ENCODE measurements at places on chromosomes 6 and 20. TPM values are rescaled to one million over a fixed set of nuclear protein-coding genes. Genes with fewer than 3 reads are reported as not detected.

SPEF1 gene
- not detected for total RNA-seq

DNPH1 gene
- total RNA-seq = 114 TPM

LINC00237 gene
- not detected for total RNA-seq

CBFA2T2 gene
- 36.7 TPM for total RNA-seq

TSPO2 gene
- total RNA-seq = not detected

ABHD16B gene
- not detected for total RNA-seq

SYNDIG1 gene
- total RNA-seq = 0.32 TPM

RGL2 gene
- 23.6 TPM for total RNA-seq

IP6K3 gene
- not detected for total RNA-seq

CALHM4 gene
- not detected for total RNA-seq

ESR1 gene
- total RNA-seq = not detected

TP53TG5 gene
- total RNA-seq = not detected

PEX6 gene
- total RNA-seq = 27.5 TPM

TMEM200A gene
- 0.20 TPM for total RNA-seq

TNNC2 gene
- total RNA-seq = not detected

PSMB8 gene
- total RNA-seq = 95.2 TPM

BPIFA1 gene
- not detected for total RNA-seq

RRP36 gene
- total RNA-seq = 35.5 TPM

VSX1 gene
- total RNA-seq = not detected

ETV7 gene
- 3.7 TPM for total RNA-seq

AHI1 gene
- 26.0 TPM for total RNA-seq

PRELID3B gene
- total RNA-seq = 32.9 TPM

CST3 gene
- 607 TPM for total RNA-seq

EBF4 gene
- 6.5 TPM for total RNA-seq

HCRTR2 gene
- total RNA-seq = not detected

CITED2 gene
- 92.9 TPM for total RNA-seq

HS3ST5 gene
- 0.27 TPM for total RNA-seq

TPX2 gene
- total RNA-seq = 4.8 TPM

SDHAF4 gene
- 8.3 TPM for total RNA-seq

ULBP3 gene
- total RNA-seq = 0.79 TPM

HLA-F gene
- total RNA-seq = 90.4 TPM

TMEM14A gene
- total RNA-seq = not detected

PHACTR3 gene
- total RNA-seq = 1.6 TPM

FNDC1 gene
- 14.2 TPM for total RNA-seq

Measured in transverse colon (tissue), 4 donors.